KBM-7 (cell line): ENCODE measurements at places on chromosomes 5 and 9.
A peak's percentile ranks its signal among the peaks of the same experiment; 100 is the strongest.

GRCh38 chr5:40384782-40385390 lies 294.8 kb upstream of the PTGER4 start:
- peak; percentile 54 for DNase-seq

DNA sequence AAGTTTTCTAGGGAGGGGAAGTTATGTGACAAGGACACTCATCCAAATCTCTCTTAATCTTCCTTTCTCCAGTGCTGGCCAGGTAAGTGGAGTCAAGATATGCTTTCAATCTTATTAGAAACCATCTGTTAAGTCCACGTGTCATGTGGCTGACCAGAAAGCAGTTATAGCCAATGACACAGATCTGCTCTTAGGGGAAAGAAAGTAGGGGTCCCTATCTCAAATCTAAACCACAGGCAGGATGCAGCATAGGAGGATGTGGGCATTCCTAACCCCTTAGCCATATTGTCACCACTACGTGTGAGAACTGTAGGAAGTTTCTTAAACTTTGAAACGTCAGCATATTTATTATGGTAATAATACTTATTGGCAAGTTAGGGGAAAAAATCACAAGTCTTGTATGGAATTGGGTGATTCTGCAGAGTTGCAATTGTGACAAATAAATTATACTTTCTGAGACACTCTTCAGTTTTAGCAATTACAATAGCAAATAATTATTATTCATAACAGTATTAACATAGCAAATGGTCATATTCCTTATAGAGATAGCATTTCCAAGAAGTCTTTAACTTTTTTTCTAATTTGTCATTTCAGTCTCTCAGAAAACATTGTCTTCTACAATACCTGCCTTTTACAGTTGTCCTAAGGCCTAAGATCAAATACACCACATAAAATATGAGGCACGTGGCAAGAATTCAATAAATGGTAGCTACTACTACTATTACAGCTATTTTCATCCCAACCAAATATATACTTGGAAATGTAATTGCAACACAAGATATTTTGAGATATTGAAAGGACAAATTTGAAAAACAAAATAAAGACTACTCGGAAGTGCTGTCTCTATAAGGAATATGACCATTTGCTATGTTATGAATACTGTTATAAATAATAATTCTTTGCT lies 236.9 kb downstream of the PDE4D start:
- DNase-seq, result peak; percentile 69

DNA sequence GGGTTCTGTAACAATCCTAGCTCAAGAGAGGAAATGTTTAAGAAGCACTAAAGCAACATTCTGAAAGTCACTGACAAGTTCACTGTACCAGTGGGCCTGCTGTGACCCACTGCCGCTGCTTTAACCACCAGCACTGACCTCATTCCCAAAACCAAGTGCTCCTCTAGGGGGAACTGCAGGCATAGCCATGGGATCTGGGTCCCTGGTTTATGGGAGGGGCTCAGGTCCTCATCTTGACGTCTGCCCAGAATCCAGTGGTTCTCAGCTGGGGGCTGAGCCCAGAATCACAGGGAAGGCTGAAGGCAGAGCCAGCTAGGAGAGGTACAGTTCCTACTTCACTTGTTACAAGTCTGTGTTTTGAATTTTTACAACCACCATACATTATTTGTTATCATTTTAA lies 36.1 kb upstream of the SLC2A8 start:
- peak; percentile 11 for DNase-seq

DNA sequence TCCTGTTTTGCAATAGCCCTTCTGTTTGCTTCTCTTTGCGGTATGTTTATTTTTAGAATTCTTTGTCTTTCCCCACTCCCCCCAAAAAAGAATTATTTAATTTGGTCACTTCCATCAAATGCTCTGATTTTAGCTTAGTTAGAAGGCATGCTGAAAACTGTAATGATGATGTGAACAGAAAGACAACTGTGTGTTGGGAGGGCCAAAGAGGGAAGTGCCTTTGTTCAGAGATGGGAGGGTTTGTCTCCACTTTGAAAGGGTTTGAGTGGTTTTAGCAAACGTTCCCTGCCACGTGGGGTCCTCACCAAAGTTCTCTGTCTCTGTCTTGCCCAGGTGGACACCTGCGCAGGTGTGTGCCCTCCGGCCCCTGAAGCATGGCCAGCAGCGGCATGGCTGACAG lies 41.9 kb downstream of the SYK start:
- DNase-seq, result peak; percentile 27
